ENCODE measurements at places on chromosomes 2 and 18.

DNA sequence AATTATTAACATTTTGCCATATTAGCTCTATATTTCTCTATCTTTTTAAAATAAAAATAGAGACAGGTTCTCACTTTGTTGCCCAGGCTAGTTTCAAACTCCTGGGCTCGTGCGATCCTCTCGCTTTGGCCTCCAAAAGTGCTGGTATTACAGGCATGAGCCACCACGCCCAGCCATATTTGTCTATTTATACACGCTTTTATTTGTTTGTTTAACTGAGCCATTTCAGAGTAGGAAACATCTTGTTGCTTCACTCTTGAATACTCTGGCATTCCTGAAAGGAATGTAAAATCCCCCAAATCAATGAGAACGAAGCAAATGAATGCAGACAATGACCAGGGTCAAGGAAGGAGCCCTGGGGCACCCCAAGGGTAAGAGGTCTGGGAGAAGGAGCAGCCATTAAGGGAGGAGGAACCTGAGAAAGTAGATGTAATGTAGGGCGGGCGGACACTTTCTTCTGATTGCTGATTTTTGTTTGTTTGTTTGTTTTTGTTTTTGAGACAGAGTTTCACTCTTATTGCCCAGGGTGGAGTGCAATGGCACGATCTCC is 31.7 kb upstream of the RAB1A start:
- no peak for DNase-seq

- DNase-seq = no peak
These were observed 216.3 kb downstream of the ANAPC1 start for GRCh38 chr2:111667542-111668273.

DNA sequence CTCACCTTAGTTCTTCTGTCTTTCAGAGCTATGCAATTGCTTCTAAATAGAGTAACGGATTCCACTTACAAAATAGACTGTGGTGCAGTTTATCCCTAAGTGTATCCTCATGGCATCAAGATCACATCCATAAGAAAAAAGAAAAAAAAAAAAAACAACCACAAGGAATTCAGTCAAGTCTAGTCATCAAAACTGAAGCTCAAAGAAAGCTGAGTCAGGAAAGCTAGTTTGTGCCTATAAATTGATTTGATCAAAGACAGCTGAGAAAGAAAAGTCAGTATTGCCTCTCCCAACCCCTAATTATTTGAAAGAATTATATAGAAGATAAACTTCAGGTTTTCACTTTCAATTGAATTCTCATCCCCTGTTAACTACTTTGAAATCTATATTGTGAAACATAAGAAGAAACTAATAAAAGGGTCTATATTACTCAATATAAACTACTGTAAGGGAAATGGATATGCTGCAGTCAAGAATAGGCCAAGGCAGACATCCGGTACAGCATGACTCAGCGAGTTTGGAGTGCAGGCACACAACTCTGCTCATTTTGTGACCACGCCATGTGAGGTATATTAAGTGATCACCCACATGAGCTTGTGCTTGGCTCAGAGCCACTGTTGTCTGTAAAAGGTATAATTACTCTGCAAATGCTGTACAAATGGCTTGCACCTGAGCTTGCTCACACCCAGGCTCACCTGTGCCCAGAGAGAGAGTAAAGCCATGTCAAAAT is 568.1 kb upstream of the CRIM1 start:
- DNase-seq = no peak

GRCh38 chr2:217955881-217956493 is 46.8 kb downstream of the TNS1 start:
- no peak for DNase-seq

GRCh38 chr2:136242687-136243277 is 124.8 kb upstream of the CXCR4 start:
- DNase-seq = peak; percentile 32
